Stimulated activated CD4-positive, alpha-beta T cell treated with anti-CD3 and anti-CD28 coated beads, Interleukin-15, amount 100 ng/mL, for 1 hour (primary cell): ENCODE measurements at places on chromosomes 2 and 18.

GRCh38 chr18:67875944-67876343, 359.4 kb upstream of the DSEL start:
- no peak for DNase-seq

GRCh38 chr2:17857021-17857420, 21.4 kb upstream of the KCNS3 start:
- no peak for DNase-seq

DNA sequence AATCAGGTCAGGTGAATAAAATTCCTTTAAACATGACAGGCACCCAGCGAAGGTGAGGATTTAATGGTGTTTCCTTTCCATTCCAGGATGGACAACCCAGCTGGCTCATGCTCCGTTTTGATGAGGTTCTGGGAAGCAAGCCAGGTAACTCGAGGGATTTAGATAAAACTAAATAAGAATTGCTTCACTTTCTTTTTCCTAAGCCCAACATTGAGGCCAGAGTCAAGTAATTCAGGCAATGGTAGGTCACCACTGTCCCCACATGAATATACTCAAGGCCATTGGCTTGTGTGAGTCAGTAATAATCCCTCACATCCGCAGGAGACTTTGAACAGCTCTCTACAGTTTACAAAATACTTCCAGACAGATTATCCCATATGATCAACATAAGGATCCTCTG, 16.2 kb upstream of the LRATD1 start:
- no peak for DNase-seq

DNA sequence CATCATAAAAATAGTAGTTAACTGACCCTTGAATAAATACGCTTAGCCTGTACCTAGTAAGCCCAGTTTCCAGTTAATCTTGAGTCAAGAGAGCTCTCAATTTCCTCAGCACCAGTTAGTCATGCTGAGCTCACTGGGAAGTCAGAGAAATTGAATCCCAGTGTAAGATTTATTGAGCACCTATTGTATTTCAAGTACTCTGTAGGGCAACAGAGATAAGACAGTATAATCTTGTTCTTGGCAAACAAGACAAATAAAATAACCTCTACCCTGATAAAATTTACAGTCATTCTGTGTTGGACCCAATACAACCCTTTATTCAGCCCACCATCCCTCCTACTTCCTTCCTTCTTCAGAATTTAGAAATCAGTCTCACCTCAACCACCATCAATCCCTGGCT, 71.9 kb upstream of the NRP2 start:
- no peak for DNase-seq

- no peak for DNase-seq
These were observed 150.5 kb downstream of the MYO5B start for GRCh38 chr18:50044402-50044801.

GRCh38 chr2:181578829-181579228, 78.1 kb downstream of the CERKL start:
- no peak for DNase-seq
